ENCODE measurements at places on chromosomes 3 and 15.

DNA sequence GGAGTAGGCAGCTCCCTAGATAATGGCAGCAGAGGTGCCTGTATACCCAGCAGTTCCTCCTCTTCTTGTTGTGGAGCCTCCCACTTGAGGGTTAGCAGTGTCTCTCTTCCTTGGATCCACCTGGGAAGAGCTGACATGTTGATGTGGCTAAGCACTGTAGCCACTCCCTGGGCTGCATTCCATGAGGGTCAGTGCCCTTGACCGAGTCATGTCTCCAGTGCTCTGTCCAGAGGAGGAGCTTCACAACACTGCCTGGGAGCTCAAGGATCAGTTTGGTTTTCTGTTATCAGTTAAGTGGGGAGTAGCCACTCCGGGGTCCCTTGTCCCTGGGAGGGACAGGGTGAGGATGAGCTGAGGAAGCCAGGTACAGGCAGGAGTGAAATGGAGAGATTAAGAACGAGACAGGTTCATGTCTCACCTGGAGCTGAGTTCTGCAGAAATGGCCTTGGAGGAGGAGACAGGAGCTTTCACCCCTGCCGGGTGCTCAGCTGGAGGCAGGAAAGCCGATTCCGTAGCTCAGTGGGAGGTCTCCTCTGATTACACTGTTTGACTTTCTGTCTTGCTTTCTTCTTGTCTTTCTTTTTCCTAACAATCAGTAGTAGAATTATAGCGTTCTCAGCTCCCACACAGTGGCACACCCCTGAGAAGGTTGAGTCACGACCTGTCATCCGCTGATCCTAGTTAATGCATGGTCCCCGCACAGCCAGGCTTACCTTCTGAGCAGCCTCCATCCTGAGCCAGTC lies 57.9 kb upstream of the SEC22A start:
- DNase-seq: no peak

- no peak for DNase-seq
Observed at GRCh38 chr3:134754768-134755559, 40.1 kb upstream of the EPHB1 start.

DNA sequence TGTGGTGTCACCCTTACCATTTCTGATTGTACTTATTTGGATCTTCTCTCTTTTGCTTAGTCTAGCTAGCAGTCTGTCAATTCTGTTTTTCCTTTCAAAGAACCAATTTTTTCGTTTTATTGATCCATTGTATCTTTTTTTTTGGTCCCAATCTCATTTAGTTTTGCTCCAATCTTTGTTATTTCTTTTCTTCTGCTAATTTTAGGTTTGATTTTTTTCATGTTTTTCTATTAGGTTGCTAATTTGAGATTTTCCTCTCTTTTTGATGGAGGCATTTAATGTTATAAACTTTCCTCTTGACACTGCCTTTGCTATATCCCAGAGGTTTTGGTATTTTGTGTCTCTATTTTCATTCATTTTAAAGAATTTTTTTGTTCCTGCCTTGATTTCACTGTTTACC lies 16.9 kb upstream of the FAM98B start:
- DNase-seq: no peak

DNA sequence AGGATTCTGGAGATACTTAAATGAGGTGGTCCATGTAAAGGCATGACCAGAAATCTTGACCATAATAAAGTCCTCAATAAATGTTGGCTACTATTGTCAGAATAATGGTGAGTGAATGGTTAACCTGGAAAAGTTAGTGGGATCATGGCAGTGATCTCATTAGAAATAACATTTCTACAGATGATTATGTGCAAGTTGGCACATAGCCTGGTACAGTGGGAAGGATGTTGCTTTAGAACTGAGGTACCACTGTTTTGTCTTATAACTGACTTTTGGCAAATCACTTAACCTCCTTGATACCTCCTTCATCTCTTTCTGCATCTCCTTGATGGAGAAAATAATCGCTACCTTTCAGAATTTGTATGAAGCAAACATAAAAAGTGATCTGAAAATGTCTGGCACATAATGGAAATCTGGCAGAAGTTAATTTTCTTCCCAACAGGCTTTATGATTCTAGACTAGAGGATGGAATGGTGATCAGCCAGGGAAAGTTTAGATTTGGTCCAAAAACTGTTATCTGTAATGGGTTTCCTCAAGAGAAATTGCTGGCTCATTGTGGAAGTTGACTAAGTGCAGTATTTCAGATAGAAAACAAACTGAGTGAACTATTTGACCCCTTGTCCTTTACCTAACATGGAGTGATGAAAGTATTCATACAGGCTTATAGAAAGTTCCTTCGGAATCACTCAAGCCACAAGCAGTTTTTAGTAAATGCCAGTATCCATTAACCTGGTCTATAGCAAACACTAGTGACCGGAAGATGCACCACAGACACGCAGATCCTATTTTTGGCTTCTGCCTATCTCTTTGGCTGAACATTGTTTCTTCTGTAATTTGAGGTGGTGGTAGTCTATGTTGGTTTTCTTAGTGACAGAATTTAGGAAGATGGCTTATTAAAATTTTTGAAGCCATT lies 449.6 kb upstream of the TGFBR2 start:
- DNase-seq: no peak

GRCh38 chr3:46671541-46672348 lies 21.7 kb downstream of the ALS2CL start:
- no peak for DNase-seq

DNA sequence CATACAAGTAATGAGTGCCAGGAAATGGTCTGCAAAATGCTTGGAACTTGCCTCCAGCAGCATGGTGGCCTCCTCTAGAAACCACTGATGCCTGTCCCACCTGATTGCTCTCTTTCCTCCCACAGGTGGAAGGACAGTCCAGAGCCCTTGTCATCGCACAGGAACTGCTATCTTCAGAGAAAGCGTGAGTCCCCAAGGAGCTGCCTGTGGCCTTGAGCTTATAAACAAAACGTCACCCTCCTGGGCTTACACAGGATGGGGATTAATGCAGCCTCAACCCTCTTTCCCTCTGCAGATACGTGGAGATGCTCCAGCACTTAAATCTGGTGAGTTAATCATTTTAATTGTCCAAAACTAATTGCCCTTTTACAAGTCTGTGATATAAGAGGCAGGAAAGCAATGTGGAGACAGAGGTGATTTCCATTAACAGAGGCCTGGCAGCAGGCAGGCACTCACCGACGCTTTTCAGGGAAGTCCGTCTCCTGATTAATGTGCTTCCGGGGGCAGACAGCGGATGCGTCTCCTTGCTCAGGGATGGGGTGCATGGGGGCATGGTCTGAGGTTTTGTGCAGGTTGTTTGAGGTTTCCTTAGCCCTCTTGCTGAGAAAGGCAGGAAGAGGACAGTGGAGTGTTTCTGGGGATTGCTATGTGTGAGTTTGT lies 61.8 kb downstream of the FGD5 start:
- DNase-seq: no peak

DNA sequence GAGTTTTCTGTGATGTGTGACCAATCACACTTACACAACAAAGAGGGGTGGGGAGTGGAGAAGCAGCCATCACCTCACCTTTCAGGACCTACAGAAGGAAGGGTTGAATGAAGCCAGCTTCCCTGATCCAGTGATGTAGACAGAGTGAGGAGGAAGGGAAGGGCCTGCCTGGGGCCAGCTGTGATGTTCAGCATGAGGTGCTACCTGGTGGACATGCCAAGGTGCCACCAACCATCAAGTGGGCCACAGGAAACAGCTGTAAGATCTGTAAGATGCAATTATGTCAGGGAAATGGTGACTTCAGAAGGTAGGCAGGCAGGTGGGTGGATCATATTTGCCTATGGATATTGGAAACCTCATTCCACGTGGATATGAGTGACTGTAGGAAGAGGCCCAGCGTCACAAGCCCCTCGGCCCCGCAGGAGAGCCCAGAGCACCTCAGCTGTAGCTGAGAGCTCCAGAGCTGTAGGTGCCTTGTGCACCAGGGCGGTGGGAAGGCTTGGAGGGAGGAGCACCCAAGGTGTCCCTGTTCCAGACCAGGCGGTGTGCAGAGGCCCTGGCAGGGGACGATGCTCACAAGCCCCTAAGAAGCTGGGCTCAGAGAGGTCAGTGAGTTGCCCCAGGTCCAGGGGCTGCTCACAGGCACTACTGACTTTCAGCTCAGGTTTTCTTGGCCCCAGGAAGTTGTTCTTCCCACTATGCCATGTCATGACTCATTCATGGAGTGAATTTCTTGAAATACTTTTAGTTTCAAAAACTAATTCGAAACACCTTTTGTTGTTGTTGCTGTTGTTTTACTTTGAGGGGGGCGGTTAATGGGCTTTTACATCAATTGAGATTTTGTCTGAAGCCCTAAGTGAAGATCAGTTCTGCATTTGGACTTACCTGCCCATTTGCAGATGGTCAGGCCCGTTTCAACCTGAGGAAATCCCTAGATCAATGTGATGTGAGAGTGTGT lies 94.2 kb upstream of the ALDH1A3 start:
- no peak for DNase-seq

DNA sequence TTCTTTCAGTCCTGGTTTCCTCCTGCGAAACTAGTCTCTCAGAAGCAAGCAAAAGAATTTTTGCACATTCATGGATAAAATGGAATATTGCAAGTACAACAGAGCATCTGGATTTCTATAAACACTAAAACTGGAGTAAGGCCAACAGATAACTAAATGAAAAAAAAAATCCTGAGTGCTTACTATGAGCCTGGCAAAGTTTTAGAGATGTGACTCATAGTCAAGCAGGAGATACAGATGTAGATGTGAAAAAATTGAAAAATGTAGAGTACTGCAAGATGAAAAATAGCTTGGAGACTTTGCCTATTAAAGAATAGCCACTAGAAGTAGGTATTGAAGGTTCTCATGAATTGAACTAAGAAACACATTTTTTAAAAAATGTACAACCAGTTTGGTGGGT lies 397.4 kb downstream of the OTOL1 start:
- DNase-seq: no peak

Measured in activated T-helper 1 cell treated with anti-CD3 and anti-CD28 coated beads, Interleukin-2, amount 50 U/mL, for 16 hours (primary cell).